Brain pericyte (primary cell): ENCODE measurements at places on chromosomes 7 and 10.
A peak's percentile ranks its signal among the peaks of the same experiment; 100 is the strongest.

GRCh38 chr10:58384544-58384998, 639 bp upstream of the TFAM start:
- DNase-seq = peak; percentile 6

- no peak for DNase-seq
Observed at GRCh38 chr7:122543166-122543565, 155.8 kb downstream of the RNF133 start.

DNA sequence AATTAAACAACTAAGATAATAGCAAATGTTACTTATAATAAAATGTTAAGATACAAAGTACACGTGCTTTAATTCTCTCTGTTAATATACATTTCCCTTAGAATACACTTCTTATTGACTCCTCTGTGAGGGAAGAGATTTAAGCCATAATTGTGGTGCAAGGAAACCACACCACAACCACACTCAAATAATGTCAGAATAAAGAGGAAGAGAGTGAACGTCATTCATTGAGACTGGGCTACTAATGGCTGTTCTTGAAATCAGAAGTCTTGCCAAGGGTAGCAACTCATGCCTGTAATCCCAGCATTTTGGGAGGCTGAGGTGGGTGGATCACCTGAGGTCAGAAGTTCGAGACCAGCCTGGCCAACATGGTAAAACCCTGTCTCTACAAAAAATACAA, 10.0 kb downstream of the FAM171A1 start:
- no peak for DNase-seq

- DNase-seq = no peak
Observed at GRCh38 chr10:114566064-114566463, 92.0 kb downstream of the ABLIM1 start.

DNA sequence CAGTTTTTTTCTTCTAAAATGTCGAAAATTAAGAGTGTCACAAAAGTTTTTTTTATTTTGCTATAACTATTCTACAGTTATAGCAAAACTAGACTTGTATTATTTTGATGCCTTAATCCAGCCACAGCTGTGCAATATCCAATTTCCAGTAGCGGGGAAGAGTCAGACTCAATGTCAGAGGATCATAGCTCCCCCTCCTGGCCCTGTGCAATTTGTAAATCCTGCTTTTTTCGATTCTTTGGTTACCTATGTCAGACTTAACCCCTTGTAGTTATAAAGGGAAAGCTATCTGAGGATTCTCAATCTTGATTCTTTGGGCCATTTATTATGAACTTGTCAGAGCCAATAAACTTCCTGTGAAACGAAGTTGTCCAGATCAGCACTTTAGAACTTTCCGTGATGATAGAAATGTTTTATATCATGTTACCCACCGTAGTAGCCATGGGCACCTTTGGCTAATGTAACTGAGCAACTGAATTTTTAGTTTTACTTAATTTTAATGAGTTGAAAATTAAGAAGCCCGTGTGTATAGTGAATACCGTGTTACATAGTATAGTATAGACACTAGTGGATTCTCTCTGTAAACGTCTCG, 87.7 kb upstream of the PRKCQ start:
- DNase-seq = no peak

DNA sequence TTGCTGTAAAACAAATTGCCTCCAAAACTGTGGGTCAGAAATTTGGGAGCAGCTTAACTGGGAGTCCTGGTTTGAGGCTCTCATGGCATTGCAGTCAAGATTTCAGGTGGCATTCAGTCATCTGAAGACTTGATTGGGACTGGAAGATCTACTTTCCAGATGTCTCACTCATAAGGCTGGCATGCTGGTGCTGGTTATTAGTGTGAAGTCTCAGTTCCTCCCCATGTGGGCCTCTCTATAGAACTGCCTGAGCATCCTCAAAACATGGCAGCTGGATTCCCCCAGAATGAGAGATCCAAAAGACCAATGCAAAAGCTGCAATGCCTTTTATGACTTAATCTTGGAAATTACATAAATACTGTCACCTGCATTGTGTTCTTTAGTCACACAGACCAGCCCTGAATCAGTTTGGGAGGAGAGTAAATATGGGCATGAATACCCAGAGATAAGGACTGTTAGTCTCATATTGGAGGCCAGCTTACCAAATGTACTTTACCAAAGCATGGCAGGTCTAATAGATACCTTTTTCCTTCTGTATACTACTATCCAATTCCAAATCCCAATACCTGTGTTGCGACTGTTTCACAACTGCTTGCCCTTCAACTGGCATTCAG, 6.5 kb upstream of the HERPUD2 start:
- DNase-seq = no peak

GRCh38 chr10:17214526-17214925, 13.1 kb upstream of the TRDMT1 start:
- no peak for DNase-seq

- DNase-seq = no peak
Observed at GRCh38 chr7:3991731-3992231, 690.3 kb upstream of the FOXK1 start.

GRCh38 chr10:70272925-70273316, 10.9 kb downstream of the NPFFR1 start:
- no peak for DNase-seq

- peak; percentile 58 for DNase-seq
Observed at GRCh38 chr10:16965740-16966447, 148.7 kb upstream of the RSU1 start.

DNA sequence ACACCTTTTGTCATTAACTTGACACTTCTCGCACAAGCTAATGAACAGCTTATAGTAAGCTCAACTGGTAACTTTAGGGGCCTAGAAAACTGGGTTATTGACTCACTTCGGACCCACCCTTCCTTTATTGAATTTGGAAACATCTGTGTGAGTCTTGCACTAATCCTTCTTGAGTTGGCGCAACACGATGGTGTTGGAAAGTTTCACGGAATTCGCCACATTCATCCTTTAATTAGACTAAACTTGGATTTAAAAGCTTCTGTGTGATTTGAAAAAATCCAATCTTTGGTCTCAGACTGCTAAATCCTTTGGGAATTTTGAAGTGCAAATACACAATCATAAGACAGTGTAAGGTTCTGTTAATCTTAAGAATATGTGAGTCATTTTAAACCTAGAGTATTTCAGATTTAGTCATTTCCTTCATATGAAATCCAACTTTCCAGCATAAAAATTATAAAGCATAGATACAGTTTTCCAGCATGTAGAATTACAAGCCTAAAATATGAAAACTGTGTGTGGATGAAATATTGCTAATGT, 15.1 kb downstream of the FZD8 start:
- DNase-seq = no peak

DNA sequence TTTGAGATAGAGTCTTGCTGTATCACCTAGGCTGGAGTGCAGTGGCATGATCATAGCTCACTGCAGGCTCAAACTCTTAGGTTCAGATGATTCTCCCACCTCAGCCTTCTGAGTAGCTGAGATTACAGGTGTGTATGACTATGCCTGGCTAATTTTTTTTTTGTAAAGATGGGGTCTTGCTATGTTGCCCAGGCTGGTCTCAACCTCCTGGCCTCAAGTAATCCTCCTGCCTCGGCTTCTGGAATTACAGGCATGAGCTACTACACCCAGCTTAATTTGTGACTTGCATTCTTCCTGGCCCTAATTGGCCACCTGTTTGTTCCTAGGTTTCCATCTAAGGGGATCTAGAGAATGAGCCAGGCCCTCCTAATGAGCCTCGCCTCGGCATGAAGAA, 9.3 kb downstream of the ARHGAP22 start:
- DNase-seq = no peak
